ENCODE measurements at places on chromosomes 7 and 10. TPM values are rescaled to one million over a fixed set of nuclear protein-coding genes. Genes with fewer than 3 reads are reported as not detected.

OR2A14 gene
- not detected for total RNA-seq

- no peak for DNase-seq
- H3K4me1 ChIP-seq = peaks cover 7% of the 10 kb centered on the region
- H3K27me3 ChIP-seq = no peaks in the 10 kb centered on the region
- H3K27ac ChIP-seq = no peak overlapping the region
These were observed 135.8 kb downstream of the CAMK1D start for GRCh38 chr10:12484941-12485805.

GRCh38 chr10:59741583-59741982 lies 11.7 kb downstream of the MRLN start:
- H3K36me3 ChIP-seq = no peaks in the 10 kb centered on the region
- no peaks in the 10 kb centered on the region for H3K27me3 ChIP-seq
- H3K27ac ChIP-seq = no peak overlapping the region

TACC2 gene
- total RNA-seq = 24.1 TPM
